ENCODE measurements at places on chromosomes 13 and 19. TPM values are rescaled to one million over a fixed set of nuclear protein-coding genes. Genes with fewer than 3 reads are reported as not detected.
A peak's percentile ranks its signal among the peaks of the same experiment; 100 is the strongest.

Gene ERCC5
- total RNA-seq = 67.3 TPM

Gene LILRA2
- total RNA-seq = not detected

Gene ZNF579
- 5.6 TPM for total RNA-seq

Gene GPR183
- 4.5 TPM for total RNA-seq

Gene CCDC70
- total RNA-seq = not detected

Gene FAM32A
- total RNA-seq = 94.1 TPM

DNA sequence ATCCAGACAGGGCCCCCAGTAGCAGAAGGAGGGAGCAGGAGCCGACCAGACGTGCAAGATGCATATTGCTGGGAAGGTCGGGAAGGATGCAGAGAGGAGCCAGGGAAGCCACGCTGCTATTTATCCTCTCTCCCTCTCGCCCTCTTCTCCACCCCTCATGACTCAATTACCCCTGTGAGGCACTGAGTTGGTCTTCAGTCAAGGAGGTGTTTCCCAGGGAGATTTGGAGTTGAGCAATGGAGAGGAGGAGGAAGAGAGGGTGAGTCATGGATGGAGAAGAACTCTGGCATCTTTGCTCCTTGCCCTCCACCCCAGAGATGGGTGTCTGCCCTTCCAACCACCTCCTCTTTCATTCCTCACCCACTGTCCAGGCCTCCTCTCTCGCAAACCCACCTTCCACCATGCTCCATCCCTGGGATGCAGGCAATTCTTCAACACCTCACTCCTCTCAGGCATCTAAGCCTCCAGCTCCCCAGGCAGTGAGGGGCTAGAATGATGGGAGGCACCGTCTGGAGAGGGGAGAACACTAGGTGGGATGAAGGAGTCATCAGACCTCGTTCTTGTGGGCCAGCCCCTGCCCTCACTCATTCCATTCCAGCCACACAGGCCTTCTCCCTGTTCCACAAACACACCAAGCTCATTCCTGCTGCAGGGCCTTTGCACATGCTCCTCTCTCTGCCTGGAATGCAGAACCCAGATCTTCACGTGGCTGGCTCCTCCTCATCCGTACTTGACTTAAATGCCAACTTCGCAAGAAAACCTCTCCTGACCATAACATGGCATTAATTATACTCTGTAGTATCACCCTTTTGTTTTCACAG lies at the start of gene SBSN:
TSS of gene SBSN (minus strand) at position 94 of the 821 bp plus-strand sequence. CDS start at position 64, 30 bp downstream.
- DNase-seq = peak; percentile 42

- DNase-seq = no peak
Observed at GRCh38 chr19:47860602-47861297, 1.7 kb downstream of the TPRX2 start.

DNA sequence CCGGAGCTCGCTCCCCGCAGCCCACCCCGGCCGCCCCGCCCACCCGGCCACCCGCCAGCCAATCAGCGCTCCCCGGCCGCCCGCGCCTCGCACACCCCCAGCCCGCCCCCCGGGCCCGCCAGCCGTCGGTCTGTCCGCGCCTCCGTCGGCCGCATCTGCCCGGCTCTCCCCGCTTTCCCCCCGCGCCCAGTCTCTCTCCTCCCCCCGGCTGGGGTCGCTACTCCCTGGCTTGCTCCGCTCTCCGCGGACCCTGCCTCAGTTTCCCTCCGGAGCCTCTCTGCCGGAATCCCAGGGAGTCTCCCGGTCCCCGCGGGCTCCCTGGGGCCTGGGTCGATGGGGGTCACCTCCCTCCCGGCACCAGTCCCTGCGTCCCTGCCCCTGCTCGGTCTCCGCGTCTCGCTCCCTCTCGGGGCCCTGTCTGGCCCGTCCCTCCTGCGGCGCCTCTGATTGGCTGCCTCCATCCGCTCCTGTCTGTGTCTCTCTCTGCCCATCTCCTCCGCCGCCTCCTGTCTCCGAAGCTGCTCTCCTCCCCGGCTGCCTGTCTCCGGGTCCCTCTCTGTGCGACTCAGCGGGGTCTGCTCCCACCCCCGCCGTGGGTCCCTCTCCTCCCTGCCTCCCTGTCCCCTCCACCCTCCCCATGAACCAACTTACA lies 484 bp downstream of the IL11 start:
- DNase-seq = peak; percentile 70

- DNase-seq = no peak
Observed at GRCh38 chr19:3604987-3605343, 1.7 kb downstream of the TBXA2R start.

DNA sequence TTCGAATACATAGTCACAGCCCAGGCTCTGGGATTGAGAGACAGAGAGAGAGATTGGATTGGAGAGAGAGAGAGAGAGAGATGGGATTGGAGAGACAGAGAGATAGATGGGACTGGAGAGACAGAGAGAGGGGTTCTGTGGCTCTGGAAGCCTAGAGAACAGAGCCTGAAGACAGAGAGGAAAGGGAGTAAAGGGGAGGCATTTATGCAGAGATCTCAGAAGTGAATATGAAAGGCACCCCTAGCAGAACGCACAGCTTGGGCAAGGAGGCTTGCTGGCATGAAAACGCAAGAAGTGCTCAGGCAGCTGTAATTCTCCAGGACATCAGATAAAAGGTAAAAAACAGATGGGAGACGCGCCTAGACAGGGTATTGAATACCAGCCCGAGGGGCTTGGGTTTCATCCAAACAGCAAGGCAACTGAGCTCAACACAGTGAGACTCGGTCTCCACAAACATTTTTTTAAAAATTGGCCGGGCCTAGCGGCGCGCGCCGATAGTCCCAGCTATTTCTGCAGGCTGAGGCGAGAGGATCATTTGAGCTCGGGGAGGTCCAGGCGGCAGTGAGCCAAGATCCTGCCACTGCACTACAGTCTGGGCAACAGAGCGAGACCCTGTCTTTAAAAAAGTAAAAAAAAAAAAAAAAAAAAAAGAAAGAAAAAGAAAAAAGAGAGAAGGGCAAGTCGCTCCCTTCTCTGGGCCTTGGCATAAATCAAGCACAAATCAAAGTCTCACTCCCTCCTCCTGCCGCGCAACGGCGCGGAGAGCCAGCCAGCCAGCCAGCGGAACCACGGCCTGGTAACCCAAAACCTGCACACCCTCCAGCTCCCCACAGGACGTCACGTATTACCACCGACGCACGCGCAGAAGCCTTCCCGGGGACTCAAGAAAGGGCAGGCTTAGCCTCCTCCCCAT lies 774 bp upstream of the PPP2R1A start:
- DNase-seq = no peak

GRCh38 chr13:52405369-52405766 lies 604 bp downstream of the THSD1 start:
- DNase-seq = peak; percentile 5

- no peak for DNase-seq
Observed at GRCh38 chr13:27352698-27353097, 71.7 kb upstream of the GTF3A start.

GRCh38 chr19:30718707-30719106 lies 346.5 kb downstream of the ZNF536 start:
- DNase-seq = no peak

GRCh38 chr19:21430675-21431074 lies 33.7 kb downstream of the ZNF493 start:
- DNase-seq = no peak

- peak; percentile 80 for DNase-seq
Observed at GRCh38 chr13:109945206-109945960, 159.0 kb upstream of the IRS2 start.

DNA sequence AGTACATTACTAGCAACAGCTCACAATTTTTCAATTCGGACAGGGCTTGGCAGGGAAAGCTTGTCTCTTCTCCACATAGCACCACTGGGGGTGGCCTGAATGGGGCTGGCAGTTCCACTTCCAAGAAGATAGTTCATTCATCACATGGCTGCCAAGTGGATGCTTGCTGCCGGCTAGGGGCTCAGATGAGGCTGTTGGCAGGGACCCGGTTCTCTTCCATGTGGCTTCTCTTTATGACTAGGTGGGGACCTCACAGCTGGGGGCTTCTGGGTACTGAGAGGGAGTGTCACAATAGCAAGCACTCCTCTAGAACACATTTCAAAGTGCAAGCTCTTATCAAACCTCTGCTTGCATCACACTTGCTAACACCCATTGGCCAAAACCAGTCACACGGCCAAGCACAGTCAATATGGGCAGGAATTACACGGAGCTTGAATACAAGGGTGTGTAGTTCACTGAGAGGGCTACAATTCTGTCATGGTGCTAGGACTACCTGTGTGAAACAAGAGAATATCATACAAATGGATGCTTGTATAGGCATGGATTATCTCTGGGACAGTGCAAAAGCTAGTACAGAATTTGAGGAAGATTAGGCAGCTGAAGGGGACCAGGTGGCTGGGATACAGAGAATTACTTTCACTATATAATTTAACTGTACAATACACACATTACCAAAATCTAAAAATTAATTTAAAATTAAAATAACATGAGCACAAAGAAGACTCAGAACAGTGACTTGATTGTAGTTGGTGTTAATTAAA lies 32.3 kb downstream of the ATP7B start:
- no peak for DNase-seq

Data from fibroblast of villous mesenchyme (primary cell).